ENCODE measurements at places on chromosomes 7 and 10. TPM values are rescaled to one million over a fixed set of nuclear protein-coding genes. Genes with fewer than 3 reads are reported as not detected.

JAKMIP3 gene
- 0.04 TPM for total RNA-seq

MACC1 gene
- total RNA-seq: not detected

NAT16 gene
- not detected for total RNA-seq

PKD2L1 gene
- 0.31 TPM for total RNA-seq

DNA sequence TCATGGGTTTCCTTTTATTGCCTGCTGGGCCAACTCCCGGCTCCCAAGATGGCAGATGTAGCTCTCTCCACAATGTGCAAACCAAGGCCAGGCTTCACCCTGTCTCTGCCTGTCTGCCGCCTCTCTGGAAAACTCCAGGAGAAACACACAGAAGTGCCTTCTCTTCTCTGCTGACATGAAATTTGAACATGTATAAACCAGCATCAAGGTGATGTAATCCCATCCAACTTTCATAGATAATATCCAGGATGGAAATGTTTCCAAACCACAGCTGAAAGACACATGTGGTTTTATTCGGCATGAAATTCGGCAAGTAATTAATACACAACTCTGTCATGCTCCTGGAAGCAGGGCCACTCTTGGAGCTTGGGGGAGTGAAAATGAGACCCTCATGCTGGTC is 297.2 kb downstream of the C7orf25 start:
- no peak for DNase-seq

- DNase-seq: peak; percentile 85
Observed at GRCh38 chr7:73738612-73739386, at the start of gene ABHD11. TSS of gene ABHD11 (minus strand) at chr7:73738802. CDS start at chr7:73738770, 32 bp downstream.

DNA sequence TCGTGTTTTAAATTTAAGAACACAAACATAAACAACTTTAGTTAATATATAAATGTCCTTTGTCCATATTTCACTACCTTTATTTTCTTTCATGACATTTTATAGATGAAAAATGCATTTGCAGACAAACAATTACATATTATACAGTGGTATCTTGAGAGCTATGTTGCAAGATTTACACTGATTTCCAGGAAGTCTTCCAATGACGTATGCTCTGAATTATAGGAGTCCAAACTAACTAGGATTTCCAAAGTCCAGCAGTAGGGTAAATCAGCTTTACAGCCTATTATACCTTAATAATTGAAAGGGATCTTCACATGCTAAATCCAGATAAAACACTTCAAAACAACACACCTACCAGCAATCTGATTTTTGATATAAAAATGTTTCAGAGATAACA is 69.4 kb downstream of the HYCC1 start:
- DNase-seq: no peak

- DNase-seq: no peak
Observed at GRCh38 chr7:124422081-124422480, 343.5 kb downstream of the GPR37 start.

GRCh38 chr7:40419806-40420205 is 285.0 kb downstream of the SUGCT start:
- no peak for DNase-seq

DNA sequence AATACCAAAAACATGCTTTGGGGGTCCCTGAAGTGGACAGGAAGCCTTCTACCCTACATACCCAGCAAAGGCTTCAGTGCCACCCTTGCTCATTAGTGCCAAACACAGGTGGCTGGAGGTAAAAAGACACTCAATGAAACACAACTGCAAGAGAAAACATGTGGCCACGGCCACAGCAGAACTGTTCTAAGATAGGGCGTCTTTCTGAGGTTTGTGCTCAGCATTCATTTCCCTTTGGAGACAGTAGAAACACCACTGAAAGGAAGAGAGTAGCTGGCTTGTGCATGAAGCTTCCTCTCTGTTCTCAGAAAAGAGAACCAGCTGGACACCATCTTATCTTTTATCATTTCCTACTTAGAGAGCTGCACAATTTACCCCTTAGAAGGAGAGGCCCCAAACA is 143.0 kb downstream of the PLXNA4 start:
- DNase-seq: no peak

- no peak for DNase-seq
Observed at GRCh38 chr7:55533729-55534080, 38.6 kb downstream of the VOPP1 start.

- no peak for DNase-seq
Observed at GRCh38 chr10:36766940-36767339, 358.5 kb upstream of the ANKRD30A start.

GRCh38 chr10:95428701-95429100 is 132.5 kb downstream of the SORBS1 start:
- DNase-seq: no peak

DNA sequence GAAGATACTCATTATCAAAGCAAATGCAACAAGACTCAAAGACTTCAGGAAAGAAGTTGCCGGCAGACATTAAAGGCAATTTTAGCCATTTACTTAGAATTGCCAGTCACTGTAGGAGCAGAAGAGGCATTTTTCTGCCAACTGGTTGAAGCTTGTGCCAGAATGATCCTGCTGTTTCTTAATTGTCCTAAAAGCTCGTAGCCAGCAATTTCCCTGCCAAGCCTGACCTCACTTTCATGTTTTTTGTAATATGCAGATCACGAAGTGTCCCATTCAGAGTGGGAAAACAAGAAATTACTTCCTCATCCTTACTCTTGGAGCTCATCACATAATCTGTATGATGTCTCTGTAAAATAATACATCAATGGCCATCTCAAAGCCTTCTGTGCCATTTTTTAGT is 130.9 kb upstream of the ANKRD1 start:
- DNase-seq: no peak

DNA sequence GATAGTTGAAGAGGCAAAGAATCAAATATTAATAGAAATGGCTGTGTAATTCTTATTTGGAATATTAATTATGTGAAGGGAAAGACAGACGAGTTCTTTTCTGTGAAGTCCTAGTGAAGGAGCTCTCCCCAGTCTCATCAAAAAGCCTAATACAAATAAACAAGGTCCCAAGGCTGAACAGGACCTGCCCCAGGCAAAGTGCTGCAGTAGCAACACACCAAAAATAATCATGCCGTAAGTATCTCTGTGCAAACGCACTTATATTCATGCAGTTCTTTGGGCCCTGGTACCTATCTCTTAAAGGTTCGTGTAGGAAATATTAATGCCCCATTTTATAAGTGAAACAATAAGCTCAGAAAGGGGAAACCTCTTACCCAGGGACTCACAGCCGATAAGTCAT is 12.2 kb upstream of the CHST15 start:
- DNase-seq: no peak

- DNase-seq: no peak
Observed at GRCh38 chr10:71694039-71694501, 25.5 kb downstream of the C10orf105 start.

- no peak for DNase-seq
Observed at GRCh38 chr7:103622274-103622673, 176.3 kb upstream of the SLC26A5 start.

DNA sequence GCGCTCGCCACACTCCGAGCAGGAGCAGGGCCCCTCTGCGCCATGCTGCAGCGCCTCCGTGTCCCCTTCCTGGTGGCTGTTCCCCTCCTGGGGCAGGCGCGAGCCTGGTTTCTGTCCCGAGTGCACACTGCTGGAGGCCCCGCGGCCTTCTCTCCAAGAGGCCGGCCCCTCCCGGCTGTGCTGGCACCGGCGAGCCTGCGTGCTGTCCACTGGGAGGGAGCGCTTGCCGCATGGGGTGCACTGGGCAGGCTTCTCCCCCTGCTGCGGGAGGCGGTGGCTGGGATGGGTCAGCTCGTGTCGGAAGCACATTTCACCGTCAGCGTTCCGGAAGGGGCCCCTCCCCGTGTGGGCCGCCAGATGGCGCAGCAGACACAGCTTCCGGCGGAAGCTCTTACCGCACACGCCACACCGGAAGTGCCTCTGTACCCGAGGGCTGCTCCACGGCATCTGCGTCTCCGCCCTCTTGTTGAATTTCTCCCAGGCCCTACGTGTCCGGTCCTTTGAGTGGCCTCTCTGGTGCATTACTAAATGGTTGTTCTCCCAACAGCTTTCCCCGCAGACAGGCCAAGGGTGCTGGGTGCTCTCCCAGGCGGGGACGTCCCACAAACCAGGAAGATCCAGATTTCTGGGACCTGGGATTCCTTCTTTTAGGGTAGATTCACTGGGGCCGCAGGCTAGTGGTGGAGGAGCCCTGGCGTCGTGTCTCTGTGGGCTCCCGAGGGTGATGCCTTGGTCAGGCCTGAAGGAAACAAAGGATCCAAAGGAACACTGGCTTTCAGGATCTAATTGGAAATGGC is 18.7 kb downstream of the ZNF786 start:
- no peak for DNase-seq

DNA sequence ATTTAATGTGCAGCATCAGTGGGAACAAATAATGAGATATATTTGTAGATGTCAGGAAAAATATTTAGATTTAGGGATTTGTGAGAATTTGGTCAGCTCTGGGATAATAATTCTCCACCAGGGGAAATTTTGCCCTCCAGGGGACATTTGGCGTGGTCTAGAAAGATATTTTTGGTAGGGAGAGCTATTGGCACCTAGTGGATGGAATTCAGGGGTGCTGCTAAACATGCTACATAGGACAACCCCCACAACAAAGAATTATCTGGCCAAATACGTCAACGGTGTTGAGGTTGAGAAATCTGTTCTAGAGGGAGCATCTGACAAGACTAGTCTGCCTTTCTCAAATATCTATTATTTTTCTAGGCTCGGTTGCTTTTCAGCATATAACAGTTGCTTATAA is 2.1 kb downstream of the ADK start:
- peak; percentile 58 for DNase-seq

GRCh38 chr7:42264702-42265101 is 27.7 kb upstream of the GLI3 start:
- DNase-seq: no peak

- no peak for DNase-seq
Observed at GRCh38 chr10:71472912-71473311, 76.2 kb downstream of the CDH23 start.

- DNase-seq: no peak
Observed at GRCh38 chr10:120279196-120279595, 177.8 kb upstream of the PLPP4 start.

DNA sequence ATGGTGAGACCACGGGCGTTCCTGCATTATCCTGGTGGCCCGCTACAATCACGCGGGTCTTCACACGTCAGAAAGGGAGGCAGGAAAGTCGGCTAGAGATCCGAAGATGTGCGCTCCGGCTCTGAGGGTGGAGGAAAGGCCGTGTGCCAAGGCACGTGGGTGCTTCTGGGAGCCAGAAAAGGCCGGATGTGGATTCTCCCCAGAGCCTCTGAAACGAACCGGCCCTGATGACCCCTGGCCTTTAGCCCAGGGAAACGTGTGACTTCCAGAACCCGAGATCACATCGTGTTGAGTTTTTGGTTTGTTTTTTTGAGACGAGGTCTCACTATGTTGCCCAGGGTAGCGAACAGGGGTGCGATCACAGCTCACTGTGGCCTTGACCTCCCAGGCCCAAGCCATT is 244.2 kb downstream of the ELFN1 start:
- no peak for DNase-seq

GRCh38 chr7:121484089-121484763 is 88.1 kb upstream of the FAM3C start:
- no peak for DNase-seq

- DNase-seq: no peak
Observed at GRCh38 chr10:36425131-36425797, 700.1 kb upstream of the ANKRD30A start.

DNA sequence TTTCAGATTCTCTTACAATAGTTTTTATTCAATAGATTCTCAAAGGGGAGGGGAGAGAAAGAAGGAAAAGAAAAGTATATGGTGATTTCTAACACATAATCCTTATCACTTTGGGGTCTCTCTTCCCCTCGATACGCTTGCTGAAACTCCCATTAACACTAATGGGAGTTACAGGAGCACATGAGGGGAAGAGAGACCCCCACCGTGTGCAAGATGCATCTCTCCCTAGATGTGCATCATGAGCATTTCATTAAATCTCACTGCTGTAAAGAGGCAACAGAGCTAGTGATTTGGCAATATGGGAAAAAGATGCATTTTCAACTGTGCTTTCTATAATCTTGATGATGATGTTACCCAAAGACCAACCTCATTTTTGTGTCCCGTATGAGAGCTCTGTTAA is 177.4 kb downstream of the SKAP2 start:
- DNase-seq: no peak
